Hypothalamus (tissue), 51 donors: ENCODE measurements at places on chromosomes 1 and 21.
A peak's percentile ranks its signal among the peaks of the same experiment; 100 is the strongest.

GRCh38 chr1:198651650-198652400 is 13.0 kb downstream of the PTPRC start:
- DNase-seq, result no peak

DNA sequence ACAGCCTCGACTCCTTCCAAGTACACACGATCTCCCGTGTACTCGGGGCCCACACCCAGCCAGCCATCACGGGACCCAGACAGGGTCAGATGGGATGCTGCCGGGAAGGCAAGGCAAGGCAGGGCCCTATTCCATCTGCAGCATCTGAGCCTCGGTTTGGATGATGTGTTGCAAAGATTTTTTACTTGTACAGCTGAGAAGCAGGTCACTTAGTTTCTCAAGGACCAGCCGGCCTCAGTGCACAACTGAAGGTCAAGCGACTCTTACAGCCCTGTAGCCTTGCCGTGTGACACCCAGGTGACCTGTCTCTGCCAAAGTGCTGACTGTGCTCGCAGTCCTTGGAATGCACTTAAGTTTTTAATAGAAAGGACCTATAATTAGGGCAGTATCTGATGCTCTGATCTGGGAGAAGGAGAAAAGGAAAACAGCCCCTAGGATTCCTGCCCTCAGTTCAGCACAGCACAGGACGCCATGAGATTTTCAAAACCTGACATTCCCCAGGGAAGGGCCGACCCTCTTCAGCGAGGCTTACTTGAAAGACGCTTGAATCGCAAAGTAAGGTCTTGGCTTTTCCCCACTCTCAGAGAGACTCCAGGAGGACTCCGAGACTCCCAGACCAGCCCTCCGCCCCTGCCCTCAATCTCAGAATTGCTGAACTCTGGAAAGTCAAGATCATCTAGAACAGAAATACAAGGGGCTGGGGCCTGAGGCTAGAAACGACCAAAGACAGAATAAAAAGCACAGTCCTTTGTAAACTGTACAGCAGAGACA is 1.3 kb downstream of the GPR157 start:
- DNase-seq, result no peak

GRCh38 chr1:29716306-29716705 is 480.0 kb downstream of the PTPRU start:
- DNase-seq, result no peak

DNA sequence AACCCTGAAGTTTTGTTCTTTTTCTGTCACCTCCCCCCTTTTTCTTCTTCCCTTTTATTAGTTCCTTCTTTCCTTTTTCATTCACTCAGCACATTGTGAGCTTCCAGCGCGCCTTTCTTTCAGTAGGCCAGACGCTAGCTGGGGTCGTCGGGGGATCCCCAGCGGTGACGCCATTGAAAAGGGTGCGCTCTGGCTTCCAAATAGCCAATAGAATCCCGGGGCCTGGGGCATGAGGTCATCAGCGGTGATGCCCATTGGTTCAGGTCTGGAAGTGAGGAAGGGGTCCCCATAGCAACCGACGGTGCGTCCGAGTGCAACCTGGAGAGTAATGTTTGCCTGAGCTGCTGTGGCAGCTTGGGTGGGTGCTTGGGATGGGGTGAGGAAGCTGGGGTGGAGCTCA is 6.9 kb upstream of the EFNA3 start:
- DNase-seq, result no peak

DNA sequence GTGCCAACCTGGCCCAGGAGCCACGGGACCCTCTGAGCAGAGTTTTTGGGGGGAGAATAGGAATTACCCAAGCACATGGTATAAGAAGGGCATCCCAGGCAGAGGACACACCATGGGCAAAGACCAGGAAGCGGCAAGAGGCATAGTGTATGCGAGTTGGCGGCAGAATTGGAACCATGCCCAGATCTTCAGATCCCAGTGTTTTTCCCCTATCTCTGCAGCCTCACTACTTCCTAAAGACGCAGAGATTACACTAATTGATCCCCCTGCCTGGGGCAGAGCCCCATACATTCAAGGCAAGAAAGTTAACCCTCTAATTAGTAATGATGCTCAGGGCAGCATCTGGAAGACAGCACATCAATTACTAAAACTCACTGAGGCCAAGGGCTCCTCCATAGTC is 48.2 kb downstream of the SYT2 start:
- DNase-seq, result no peak

- DNase-seq, result no peak
Observed at GRCh38 chr1:172658871-172659453, at the start of gene FASLG. Gene FASLG, plus strand, starts transcription at chr1:172659103. Its CDS starts 99 bp downstream, at chr1:172659202.

DNA sequence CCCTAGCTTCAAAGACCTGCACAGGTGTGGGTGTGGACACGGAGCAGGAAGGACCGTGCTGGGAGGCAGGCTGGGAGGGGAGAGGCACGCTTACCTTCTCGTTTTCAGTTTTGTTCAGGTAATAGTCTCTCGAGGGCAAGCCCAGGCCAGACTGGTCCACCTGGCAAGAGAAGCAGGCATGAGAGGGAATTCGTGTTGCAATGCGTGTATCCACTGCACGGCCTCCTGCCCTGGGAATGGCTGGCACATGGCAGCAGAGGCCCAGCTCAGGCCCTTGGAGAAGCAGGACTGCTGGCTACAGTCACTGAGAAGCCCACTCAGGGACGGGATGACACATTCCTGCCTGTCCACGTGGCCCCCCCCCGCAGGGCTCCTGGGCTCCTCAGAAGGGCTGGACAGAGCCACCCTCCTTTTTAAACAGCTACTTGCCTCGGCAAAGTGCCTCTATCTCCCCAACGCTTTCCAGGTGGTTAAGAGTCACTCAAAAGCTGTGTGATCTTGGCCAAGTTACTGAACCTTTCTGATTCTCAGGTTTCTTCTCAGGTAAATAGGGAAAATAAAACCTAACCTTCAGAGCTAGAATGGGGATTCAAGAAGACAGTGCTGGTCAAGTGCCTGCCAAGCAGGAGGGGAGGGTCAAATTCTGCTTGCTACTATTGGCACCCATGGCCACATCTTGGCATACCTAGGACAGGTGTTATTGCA is 32.7 kb downstream of the ECE1 start:
- DNase-seq, result no peak

GRCh38 chr1:226717256-226717909 is 21.7 kb downstream of the ITPKB start:
- no peak for DNase-seq

GRCh38 chr1:155173478-155174323 is at the start of gene TRIM46:
Gene TRIM46, plus strand, starts transcription at chr1:155173849. Its CDS starts 118 bp downstream, at chr1:155173967.
- DNase-seq, result peak; percentile 46

DNA sequence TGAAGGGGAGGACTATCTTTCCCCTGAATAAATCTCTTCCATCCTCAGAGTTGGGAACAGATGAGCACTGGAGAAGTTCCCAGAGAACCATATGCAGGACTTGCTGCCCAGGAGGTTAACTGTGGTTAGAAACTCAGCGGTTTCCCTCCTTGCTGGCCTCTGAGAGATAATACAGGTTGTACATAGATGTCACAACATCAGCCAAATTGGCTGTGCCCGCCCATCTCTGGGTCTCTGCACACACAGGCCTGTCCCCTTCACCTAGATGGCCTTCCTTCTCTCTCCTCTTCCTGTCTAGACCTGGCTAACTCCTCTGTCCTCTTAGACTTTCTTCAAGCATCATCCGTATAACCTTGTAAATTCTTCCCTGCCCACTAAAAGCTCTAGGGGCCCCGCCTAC is 5.7 kb downstream of the RGS5 start:
- DNase-seq, result no peak

GRCh38 chr1:207868251-207868773 is 42.6 kb downstream of the CD34 start:
- no peak for DNase-seq

- DNase-seq, result no peak
Observed at GRCh38 chr21:26471099-26471471, 102.0 kb downstream of the CYYR1 start.

DNA sequence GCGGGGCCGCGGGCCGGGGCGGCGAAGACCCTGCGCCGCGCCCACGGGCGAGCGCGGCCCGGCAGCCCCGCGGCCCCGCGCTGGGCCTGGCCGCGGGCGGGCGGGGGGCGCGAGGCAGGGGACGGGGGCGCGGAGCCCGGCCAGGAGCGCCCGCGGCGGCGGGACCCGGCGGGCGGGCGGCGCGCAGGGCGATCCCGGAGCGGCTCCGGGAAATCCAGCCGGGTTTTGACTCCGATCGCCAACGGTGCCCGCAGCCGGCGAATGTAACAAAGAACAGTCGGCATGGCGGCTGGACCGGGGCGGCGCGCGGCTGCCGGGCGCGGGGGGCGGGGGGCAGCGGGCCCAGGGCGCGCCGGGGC is 334 bp downstream of the PRDM15 start:
- DNase-seq, result peak; percentile 50

DNA sequence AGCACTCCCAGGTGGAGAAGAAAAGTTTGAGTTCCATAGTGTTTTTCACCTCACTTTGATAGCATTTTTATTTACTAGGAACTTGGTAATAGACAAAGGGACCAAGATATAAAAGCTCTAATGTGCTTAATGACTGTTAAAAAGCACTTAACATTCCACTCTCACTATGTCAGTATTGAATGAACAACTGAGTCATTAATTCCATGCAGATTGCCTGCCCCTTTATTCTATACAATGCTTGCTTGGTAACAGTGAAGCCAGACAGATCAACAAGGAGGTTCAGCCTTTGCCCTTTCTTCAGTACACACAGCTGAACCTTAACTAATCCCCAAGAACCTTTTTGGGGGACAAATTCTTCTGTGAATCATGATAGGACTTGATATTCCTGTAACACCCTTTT is 425.5 kb downstream of the NUF2 start:
- no peak for DNase-seq

DNA sequence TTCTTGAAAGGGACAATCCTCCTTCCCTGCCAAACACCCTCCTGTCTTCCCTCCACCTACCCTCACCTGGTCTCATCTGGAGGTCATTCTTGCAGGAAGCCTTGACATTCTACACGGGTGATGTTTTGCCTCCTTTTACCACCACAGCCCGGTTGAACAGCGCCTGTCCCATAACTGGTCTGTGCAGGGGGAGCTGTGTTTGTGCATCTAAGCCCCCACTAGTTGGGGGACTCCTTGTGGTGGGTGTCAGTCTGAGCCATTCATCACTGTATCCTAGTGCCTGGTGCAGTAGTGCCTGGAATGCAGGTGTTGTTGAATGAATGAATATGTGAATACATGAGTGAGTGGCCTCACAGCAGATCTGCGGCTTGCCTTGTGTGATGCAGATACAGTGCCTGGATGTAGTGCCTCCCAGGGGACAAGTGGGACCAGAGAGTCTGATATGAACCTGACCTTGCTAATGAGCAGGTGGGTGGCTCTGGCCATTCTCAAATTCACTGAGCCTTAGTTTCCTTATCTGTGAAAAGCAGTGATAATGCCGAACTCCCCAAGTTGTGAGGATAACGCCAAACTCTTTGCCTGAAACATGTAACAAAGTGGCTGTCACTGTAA is 79.8 kb downstream of the OMA1 start:
- no peak for DNase-seq

DNA sequence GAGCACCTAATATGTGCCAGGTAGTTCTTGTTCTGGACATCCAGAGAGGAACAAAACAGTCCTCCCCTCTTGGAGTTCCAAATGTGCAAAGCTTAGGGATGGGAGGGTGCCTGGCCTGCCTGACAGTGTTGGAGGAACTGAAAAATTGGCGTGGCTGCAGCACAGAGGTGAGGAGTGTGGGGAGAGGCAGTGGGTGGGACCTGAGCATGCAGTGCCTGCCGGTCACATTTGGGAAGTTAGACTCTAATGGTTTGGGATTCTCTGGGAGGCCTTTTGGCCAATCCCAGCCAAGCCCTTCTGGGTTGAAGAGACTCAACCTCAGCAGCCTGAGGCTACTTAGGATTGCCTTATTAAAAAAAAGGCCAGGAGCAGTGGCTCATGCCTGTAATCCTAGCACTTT is 2.3 kb upstream of the TCEA3 start:
- DNase-seq, result no peak

GRCh38 chr1:227794817-227795192 is 20.7 kb upstream of the PRSS38 start:
- DNase-seq, result no peak

- DNase-seq, result no peak
Observed at GRCh38 chr1:69045572-69045971, 522.1 kb upstream of the LRRC7 start.

GRCh38 chr1:31639543-31639942 is 5.1 kb downstream of the PEF1 start:
- no peak for DNase-seq

GRCh38 chr1:215992620-215993019 is 425.5 kb downstream of the KCTD3 start:
- DNase-seq, result no peak

DNA sequence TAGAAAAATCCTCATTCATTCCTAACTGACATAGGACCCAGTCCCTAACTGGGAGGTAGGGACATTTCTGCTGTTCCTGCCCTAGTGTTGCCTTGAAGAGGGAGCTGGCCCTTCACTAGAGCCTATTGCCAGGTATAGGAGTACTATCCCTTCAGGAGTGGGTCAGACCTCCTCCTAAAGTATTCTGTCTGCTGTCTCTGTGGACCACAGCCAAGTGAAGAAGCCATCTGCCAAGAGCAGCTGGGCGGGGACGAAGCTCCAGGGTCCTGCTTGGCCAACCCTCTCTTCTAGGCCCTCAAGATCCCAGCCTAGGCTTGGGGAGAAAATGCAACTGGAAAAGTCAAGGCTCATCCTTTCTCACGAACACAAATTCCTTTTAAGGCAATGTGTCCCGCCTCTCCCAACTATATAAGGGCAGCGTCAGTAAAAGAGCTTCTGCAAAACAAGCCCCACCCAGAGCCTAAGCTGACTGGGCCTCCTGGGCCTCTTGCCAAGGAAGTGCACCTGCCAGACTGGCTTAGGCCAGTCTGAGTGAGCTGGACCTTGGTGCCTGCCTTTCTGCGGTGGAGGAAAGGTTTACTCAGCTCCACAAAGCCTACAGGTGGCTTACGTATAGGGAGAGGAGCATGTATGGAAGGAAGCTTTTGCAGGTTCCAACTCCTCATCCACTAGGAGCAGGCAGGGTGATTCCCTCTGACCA is 638 bp upstream of the TUFT1 start:
- DNase-seq, result peak; percentile 16

DNA sequence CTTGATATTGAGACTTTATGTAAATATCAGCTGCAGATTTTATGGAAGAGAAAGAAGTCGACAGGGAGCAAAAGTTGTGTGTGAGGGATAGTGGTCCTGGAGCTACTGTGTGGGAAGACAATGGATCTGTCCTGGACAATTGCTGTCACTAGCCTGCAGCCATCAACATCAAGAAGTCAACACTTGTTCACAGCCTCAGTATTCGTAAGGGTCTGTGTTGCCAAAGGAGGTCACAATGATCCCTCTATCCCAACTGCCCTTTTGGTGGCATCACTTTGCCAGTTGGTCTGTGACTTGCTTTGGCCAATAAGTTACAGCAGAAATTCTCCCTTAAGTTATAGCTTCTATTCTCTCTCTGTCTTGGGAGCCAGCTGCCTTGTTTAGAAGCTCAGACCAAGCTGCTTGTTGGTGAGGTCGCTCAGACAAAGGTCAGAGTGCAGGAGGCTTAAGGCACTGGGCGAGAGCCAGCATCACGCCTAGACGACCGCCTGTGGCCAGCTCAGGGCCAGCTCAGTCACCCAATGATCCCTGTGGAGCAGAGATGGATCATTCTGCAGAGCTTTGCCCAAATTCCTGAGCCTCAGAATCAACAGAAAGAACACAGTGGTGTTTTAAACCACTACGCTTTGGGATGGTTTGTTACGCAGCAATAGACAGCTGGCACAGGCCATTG is 134.9 kb downstream of the RHOU start:
- DNase-seq, result no peak

GRCh38 chr21:27572696-27573095 is 605.8 kb upstream of the ADAMTS5 start:
- DNase-seq, result no peak
